ENCODE measurements at places on chromosomes 7 and 10.

- DNase-seq, result no peak
Observed at GRCh38 chr7:90111-91063, 102.0 kb upstream of the FAM20C start.

- no peak for DNase-seq
Observed at GRCh38 chr7:97203957-97204356, 86.5 kb downstream of the SDHAF3 start.

DNA sequence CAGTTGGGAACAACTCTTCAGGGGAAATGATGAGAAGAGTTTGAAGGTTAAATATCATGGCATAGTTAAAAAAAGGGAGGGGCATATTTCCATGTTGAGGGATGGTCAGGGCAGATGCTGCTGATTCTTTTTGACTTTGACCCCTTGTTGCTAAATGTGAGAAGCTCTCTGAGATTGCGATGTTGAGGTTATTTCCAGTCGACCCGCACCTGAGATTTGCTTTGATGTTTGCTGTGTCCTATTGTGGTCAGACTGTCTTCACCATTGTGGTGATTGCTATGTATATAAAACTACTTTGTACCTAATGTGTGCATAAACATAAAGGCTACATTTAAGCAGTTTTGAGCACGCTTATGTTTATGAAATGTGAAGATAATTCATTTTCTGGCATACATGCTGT lies 90.9 kb downstream of the BBS9 start:
- DNase-seq, result no peak

DNA sequence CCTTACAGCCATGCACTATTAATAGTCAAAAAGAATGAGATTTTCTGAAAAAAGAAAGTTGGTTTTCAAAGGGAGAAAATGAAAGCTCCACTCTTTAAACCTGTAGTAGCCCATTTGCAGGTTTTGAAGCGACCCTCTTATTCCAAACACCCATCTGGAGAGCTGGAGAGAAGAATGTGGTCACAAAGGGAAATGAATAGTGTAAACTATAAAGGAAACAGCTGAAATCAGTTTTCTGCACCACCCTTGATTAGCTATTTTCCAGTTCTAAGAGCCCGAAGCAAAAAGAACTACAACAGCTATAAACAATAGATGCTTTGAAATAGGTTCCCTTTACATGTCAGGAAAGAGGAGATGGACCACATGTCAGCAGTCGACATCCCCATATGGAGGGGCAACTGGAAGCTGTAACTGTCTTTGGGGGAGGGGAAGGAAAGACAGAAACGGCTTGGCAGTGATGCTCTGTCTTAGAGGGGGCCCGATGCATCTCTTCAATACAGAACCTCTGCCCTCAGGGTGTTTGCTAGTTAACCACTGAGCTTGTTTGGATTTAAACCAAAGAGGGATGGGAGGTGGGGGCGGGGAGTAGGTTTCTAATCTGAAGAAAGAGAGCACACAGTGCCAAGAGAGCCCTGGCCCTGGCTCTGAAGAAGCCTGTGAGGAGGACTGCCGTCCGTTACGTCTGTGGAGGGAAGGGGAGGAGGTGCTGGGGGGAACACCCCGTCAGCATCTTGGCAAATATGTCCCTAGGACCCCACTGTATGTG lies 55.3 kb downstream of the CPVL start:
- DNase-seq, result no peak

GRCh38 chr7:139853506-139854123 lies 24.6 kb downstream of the TBXAS1 start:
- DNase-seq, result no peak

GRCh38 chr10:129622736-129623135 lies 155.7 kb downstream of the MGMT start:
- DNase-seq, result no peak

- DNase-seq, result no peak
Observed at GRCh38 chr10:96263176-96263575, 8.2 kb downstream of the BLNK start.

GRCh38 chr10:35685402-35685801 lies 43.3 kb upstream of the FZD8 start:
- DNase-seq, result no peak

DNA sequence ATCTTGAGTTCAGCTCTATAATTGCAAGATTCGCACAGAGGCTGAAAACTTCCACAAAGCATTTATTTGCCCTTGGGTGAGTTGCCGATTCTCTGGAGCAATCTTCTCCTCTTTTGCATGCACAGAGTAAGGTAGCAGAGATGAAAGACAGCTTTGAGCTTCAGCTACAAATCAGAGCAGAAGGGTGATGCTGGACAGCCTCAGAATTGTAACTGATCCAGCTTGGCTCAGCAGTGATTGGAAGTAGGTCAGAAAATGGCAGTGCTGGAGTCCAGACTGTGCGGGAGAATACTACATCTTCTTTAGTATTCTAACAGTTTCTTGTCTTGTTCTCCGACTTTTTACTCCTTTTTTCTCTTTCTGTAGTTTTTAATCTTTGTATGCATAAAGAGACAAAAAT lies 55.4 kb upstream of the CDC14C start:
- DNase-seq, result no peak

GRCh38 chr7:55048221-55048859 lies 29.5 kb downstream of the EGFR start:
- no peak for DNase-seq

DNA sequence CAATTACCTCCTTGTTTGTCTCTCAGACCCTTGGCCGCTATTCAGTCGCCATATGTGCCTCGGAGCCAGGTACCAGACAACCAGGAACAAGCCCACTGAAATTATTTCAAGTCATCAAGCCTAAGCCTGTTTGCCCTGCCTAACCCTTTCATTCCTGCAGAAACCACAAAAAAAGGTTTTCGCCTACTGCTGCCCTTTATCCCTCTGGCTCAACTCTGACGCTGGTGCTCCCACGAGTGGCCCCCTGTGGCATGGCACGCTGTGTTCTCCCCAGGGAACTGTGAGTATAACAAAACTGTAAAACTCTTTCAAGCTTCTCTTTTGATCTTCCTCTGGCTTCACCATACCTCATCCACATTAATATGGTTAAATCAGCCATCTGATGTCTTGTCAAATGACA lies 215.7 kb upstream of the CDC14C start:
- no peak for DNase-seq

GRCh38 chr7:3300221-3300650 lies 816 bp upstream of the SDK1 start:
- no peak for DNase-seq

- DNase-seq, result no peak
Observed at GRCh38 chr10:62527019-62527827, 153.1 kb downstream of the ZNF365 start.

DNA sequence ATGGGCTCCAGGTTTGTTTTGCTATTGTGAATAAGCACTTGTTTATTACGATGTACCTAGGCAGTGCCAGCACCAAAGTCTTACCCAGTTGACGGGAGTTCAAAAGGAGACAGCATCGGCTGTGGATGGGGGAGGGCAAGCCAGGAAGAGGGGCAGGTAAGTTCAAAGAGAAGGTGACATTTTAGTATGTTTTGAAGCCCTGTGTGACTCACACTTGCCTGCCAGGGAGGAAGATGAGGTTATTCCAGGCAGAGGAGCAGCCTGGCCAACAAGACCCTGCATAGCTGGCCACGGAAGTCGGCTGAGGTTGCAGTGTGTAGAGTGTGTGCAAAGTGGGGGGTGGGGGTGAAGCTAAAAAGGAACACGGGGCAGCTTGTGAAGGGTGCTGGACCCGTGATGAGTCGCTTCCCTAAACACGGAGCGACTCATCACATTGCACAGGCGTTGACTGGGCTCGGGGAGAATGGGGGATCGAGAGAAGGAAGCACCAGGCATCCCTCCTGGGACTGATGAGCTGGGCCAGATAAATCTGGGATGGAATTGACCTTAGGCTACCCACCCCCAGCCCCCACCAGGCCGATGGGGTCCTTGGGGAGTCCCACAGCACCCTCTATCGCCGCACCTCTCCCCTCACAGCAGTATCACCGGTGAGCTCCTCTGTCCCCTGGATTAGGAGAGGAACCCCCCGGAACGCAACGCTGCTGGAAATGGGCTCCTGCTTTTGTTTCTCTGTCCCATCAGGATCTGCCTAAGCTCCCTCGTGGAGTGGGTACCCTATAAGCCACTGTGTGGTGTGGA lies 97.9 kb upstream of the IKZF1 start:
- DNase-seq, result peak; percentile 89

DNA sequence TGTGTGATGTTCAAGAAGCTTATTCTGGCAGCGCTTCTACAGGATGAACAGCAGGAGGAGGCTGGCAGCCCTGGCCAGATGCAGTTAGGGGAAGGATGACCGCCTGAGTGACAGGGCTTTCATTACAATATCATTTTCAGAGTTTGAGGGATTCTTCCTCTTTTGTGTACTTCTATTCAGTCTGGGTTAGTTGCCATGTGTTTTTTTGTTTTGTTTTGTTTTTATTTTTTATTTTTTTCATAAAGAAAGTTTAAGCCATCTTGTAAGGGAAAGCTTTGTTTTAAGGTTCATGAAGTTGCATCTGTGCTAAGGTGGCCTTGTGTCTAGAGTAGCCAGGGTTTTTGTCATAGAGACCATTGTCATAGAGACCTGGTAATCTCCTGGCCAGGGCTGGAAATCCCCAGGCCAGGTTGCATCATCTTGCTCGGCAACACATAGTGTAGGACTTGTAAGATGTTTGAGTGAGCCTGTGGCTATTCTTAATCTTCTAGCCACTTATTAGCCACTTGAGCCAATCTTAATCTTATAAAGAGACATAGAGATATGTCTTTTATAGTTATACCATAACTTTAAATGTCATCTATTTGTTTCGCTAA lies 230.5 kb upstream of the TMEM229A start:
- no peak for DNase-seq

GRCh38 chr7:90563286-90563685 lies 32.8 kb upstream of the CDK14 start:
- no peak for DNase-seq

- no peak for DNase-seq
Observed at GRCh38 chr10:21406595-21407193, 118.8 kb downstream of the SKIDA1 start.

DNA sequence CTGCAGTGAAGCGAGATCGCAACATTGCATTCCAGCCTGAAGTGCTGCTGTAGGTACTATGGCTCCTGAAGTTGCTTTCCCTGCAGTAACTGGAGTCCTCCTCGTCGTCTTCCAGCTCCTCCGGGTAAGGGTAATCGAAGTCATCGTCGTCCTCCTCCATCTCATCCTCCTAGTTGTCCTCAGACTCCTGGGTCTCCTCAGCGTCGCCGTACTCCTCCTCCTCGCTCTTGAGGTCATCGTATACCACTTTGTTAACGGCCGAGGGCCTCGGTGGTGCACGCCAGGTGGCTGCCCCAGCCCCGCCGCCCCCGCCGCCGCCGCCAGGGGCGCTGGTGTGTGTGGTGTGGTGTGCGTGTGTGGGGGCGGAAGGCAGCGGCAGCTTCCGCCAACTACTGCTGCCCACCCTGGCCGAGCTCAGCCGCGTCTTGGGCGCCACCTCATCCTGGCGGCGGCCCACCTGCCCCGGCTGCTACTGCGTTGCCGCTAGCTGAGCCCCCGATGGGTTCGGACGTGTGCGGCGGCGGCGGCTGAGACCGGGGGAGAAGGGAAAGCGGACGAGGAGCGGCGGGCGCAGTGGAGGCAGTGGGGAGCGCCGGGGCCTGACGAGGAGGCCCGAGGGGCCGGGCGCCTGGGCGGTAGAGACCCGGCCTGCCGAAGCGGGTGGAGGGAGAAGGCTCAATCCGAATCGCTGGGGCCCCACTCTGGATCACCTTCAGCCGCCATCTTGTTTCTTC lies 11.8 kb upstream of the ACBD5 start:
- DNase-seq, result peak; percentile 86

GRCh38 chr10:86744067-86744725 lies 12.2 kb upstream of the BMPR1A start:
- DNase-seq, result no peak

GRCh38 chr7:148708026-148708885 lies 9.6 kb downstream of the CUL1 start:
- no peak for DNase-seq

- no peak for DNase-seq
Observed at GRCh38 chr10:58451193-58451889, 61.3 kb upstream of the BICC1 start.

GRCh38 chr7:80216996-80217842 lies 82.6 kb downstream of the GNAI1 start:
- DNase-seq, result no peak

DNA sequence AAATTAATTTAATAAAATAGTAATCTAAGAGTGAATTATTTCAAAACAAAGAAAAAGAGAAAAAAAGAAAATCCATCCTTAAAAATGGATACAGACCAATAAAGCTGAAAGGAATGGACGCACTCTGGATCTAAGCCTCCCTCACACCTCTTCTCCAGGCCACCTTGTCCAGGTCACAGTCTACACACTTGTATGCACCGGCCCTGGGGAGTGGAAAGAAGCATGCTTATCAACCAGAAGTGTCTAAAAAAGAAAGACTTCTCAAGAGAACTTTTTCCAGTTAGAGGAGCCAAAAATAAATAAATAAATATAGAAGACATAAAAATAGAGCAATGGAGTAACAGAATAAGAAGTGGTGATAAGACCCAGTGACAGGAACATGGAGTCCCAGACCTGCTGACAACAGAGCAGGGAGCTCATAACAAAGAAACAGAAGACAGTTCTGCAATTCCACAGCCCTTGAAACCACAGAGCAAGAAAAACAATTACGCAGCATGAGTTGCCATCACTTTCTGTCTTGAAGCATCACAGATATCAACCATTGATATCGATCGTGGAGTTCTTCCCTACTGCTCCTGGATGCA lies 311.7 kb upstream of the NFE2L3 start:
- DNase-seq, result no peak

DNA sequence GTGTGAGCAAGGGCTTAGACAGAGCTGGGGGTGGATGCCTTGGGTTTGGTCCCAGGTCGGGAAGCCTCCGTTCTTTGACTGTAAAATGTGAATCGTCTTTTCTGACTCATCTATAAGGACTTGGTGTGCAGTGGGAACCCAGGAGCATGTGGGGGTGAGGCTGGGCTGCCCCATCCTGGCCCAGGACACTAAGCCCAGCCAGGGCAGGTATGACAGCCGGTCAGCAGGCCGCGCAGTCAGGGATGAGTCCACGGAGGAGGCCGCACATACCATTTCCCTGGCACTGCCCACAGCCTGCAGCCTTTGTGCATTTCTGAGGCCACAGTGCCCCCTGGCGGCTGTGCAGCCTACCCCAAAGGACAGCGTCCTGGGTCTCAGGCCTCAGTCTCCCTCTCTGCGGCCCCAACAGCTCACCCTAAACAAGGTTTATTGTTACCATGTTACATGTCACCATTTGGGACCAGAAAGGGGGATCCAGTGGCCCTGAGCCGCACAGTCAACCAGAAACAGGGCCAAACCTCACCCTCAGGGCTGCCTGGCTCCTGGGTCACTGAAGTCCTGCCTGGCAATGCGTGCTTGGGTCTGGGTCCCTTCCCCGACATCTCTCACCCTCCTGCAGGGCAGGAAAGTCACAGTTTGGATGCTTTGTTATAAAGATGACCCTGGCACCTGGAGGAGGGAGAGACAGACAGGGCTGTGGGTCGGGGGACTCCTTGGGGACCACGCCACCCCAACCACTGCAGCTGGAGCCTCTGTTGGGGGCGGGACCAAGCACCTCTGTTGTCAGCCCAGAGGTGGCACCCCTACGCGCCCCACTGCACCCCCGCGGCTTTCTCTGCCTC lies 14.4 kb upstream of the SH2B2 start:
- DNase-seq, result peak; percentile 78
